Effector memory CD4-positive, alpha-beta T cell (primary cell): ENCODE measurements at places on chromosomes 1 and 21.

- DNase-seq, result no peak
Observed at GRCh38 chr1:117577191-117577885, 28.5 kb upstream of the TENT5C start.

DNA sequence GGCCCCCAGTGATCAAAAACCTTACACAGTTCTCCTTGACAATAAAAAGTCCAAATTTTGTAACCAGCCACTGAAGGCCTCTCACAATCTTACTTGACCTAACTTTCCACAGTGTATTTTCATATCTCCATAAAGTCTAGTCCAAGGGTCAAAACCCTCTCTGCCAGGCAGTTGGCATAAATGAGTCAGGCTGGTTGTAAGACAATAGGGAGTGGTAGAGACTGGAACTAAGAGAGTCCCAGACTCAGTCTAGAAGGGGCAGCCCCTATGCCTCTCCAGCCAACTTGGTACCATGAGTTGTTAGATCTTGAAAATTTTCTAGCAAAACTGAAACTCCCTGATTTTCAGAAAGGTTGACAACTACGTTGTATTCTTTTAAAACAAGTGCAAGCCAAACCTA lies 21.0 kb downstream of the KIF21B start:
- DNase-seq, result no peak

GRCh38 chr1:226798427-226799411 lies 59.6 kb upstream of the ITPKB start:
- peak; percentile 47 for DNase-seq

GRCh38 chr1:20821466-20821865 lies 34.4 kb upstream of the HP1BP3 start:
- no peak for DNase-seq

DNA sequence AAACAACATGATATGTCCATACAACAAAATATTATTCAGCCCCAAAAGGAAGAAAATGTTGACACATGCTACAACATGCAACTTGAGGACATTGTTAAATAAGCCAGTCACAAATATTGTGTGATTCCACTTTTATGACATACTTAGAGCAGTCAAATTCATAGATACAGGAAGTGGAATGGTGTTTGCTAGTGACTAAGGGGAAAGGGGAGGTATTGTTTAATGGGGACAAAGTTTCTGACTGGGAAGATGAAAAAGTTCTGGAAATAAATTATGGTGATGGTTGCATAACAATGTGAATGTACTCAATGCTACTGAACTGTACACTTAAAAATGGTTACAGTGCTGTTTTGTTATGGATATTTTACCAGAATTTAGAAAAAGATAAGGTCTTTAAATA lies 77.7 kb downstream of the RHOU start:
- DNase-seq, result no peak

GRCh38 chr1:209109001-209109785 lies 474.3 kb upstream of the CAMK1G start:
- no peak for DNase-seq

DNA sequence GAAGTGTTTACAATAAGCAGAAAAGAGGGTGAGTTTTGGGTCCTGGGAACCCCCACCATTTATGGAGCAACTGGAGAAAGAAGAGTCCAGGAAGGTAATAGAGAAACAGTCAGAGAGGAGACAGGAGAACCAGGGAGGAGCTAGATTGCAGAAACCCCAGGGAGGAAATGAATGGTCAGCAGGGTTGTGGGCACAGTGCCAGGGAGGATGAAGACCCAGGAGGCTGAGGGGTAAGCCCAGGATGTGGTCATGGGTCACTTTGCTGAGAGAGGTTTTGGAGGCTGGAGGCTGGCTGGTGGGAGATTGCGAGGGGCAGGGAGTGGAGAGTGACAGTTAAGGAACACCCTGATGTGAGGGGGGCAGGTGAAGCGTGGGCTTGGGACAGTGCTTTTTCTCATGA lies 169.9 kb upstream of the CSF3R start:
- DNase-seq, result no peak

- DNase-seq, result no peak
Observed at GRCh38 chr1:30173560-30173959, 549.8 kb downstream of the MATN1 start.

- no peak for DNase-seq
Observed at GRCh38 chr1:156884560-156885184, 8.8 kb upstream of the PEAR1 start.

GRCh38 chr1:194268839-194269238 lies 1082.4 kb upstream of the B3GALT2 start:
- DNase-seq, result no peak

GRCh38 chr1:67174716-67175284 lies 8.5 kb downstream of the IL23R start:
- DNase-seq, result no peak

DNA sequence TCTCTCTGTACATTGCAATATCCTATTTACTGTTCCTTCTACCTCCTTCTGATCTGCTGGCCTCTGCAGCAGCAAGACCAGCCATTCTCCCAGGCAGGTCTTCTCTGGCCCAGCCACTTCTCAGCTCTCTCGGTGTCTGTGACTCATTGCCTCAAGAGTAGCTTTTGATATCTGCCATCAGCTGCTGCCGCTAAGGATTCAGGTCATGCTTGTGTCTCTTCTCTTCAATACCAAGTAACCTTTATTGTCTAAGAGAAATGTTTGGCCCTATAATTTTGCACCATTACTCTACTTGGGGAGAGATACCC lies 101.8 kb downstream of the TMEM53 start:
- no peak for DNase-seq

DNA sequence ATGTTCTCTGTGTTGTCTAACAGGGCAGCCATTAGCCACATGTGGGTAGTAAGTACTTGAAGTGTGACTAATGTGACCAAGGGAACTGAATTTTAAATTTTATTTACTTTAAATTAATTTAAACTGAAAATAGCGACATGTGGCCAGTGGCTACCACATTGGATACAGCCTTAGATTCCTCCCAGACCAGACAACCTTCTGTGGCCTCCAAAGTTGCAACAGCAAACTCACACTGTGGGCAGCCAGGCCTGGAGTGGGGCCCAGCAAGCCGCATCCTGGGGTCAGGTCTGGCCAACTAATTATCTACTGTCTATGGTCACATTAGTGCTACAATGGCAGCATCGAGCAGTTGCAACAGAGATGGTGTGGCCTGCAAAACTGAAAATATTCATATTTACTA lies 11.7 kb downstream of the EIF2D start:
- DNase-seq, result no peak

DNA sequence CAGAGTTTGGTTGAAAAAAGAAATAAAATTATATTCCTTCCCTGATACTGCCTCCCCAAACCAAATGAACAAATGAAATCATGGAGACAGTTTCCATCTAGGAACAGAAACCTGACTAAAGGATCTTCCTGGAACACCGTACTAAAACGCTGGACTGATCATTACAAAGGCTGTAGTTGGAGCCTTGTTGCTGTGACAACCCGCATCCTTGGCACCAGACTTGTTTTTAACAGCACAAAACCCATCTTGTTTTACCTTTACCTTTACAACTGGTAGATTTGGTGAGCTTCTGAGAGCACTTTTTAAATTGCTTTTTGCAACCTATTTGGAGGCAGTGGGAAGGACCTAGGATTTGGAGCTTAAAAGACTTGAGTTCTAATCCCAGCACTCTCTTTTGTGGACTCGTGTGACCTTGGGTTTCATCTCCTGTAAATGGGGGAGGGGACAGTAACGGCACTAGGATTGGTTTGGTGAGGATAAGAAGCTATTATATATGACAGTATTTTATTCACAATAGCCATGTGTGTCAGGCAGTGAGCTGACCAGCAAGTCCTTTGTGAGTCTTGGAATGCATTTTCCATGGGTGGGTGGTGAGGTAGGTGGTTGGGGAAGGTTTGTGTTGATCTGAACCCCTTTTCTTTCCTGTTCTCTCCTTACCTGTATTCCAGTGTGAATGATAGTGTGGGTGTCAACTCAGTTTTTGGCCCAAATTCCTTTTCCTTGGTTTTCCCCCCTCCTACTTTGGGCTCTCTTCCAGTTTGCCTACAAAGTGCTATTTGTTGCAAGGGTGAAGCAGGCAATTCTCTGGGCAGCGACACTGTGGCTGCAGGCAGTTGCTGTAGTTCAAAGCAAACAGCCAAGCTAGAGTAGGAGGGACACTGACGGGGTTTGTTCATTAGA lies 12.6 kb downstream of the LRRC8D start:
- no peak for DNase-seq

- peak; percentile 15 for DNase-seq
Observed at GRCh38 chr1:30684881-30685795, 38.2 kb downstream of the MATN1 start.

DNA sequence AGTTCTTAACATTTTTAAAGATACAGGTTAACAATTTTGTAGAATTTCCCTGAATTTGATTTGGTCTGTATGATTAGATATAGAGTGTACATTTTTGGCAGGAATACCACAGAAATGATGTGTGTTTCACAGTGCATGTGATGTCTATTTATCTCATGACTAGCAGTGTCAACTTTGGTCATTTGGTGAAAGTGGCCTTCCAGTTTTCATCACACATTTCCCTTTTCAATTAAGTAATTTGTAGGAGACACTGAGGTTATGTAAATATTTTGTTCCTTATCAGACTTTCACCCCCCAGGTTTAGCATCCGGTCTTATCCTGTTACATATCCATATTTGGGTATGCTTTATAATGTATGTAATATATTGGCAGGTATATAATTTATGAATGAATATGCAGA lies 41.8 kb downstream of the MAP3K7CL start:
- no peak for DNase-seq

- no peak for DNase-seq
Observed at GRCh38 chr1:167798952-167799351, 77.2 kb downstream of the MPZL1 start.

DNA sequence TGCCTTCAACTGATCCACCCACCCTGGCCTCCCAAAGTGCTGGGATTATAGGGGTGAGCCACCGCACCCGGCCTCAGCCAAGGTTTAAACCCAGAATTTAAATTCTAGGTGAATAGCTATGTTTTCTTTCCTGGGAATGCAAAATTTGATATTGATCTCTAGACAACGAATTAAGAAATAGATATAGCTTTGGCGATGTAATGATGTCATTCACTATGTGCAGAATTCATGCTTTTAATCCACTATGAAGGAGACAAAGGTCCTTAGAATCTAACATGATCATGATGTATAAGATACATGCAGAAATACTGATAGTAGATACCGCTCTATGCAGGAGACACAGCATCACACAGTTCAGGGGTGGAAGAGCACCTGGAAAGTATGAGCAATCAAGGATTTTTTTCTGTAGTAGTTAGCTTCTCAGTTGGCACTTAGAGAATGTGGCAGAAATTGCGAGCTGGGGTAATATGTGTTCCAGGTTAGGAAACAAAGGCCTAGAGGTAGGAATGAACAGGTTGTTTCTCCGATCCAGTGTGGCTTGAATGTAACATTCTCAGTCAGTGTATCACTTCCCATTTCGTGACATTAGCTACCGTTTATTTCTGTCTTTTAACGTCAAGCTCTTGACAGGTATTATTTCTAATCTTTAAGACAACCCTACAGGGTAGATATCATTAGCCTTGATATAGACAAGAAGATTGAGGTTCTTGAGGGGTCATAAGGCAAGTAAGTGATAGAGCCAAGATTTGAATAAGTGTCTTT lies 3.0 kb upstream of the CEP350 start:
- no peak for DNase-seq

DNA sequence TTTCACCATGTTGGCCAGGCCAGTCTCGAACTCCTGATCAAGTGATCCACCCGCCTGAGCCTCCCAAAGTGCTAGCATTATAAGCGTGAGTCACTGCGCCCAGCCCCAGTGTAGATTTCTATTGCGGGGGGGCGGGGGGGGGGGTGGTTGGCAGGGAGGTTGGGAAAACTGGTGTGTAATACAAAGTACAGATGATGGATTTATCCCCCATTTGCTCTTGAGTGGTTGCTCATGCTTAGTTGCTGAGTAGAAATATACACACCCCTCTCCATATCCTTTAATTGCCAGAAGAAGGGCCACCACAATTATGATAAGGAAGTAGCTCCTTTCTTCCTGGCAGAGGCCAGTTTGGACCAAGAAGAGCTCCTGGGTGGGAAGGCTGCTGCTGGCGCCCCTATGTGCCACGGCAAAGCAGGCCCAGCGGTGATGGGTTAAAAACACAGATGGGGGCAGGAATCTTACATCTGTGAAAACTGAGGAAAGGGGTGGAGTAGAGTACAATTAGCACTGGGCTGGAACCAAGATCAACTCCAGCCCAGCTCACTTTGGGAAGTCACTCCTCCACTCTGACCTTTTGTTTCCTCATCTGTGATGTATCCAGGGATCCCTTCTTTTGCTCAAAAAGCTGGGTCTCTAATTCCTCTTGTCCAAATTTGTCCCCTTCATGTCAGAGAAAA lies 55.2 kb downstream of the MRPL37 start:
- no peak for DNase-seq

DNA sequence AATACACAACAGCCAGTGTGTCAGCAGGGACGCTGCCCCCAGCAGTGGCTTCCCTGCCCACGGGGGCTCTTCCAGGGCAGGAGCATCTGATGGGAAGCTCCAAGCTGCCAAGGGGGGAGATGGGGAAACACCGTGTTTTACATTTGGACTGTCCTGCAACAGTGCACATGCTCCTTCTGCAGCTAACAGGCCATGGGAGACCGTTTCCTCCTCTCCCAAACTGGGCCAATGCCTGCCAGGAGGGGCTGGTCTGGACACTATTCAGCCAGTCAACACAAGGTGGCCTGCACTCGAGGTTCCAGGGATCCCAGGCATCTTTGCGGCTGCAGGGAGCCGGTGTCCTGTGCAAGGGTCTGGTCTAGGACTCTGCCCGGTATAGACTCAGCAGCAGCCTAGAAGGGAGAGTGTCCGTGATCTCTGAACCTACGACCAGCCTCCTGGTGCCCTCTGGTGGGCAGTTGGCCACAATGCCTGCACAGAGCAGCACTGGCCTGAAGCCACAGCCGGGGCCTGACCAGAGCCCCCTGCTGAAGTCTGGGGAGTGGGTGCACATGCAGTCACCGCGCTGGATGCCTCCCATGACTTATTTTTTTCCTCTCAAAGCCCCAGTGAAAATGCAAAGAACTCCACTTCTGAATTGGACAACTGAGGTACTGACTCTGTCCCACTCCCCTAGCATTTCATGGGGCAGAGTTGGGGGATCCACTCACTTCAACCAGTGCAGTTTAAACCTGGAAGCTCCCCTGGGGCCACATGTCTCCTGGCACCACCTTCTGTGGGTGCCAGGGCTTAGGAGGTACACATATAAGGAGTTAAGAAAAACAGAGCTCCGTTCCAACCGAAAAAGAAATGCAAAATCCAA lies 33.3 kb downstream of the RCC2 start:
- no peak for DNase-seq

DNA sequence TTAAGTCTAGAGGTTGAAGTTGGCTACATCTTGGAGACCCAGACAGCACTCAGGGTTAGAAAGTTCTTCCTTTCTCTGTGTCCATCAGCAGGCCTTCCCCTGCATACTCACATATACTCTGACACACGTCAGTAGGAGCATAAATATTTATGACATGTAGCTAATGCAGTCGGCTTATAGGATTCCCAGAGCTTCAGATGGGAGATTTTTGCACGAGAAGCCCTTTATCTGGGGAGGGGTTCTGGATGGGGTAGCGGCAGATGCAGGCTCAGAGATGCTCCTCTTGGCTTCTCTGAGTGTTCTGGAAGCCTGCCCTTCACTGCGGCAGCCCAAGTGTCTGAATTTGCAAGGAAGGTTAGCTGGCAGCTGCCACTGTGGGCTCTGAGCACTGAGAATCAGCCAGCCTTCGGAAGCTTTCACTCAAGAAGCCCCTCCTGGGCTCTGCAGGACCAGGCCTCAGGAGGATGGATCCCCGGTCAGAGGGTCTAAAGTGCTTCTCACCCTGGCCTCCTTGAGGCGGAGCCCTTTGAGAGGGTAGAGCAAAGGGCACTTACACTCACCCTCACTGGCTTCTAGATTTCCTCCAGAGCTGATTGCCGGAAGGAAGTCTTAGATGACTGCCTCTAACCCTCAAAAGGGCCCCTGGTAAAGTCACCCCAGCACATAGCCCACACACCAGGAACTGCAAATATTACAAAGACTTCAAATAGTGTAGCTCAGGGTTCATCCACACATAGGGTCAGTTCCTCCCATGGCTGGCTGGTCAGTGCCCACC lies 68.1 kb upstream of the NFASC start:
- DNase-seq, result no peak
